ENCODE measurements at places on chromosomes 13 and 19.

- no peak for DNase-seq
Observed at GRCh38 chr19:35704218-35704617, at the start of gene ZBTB32. ZBTB32 (plus strand) TSS chr19:35704558; CDS start chr19:35714627, 10,069 bp downstream.

DNA sequence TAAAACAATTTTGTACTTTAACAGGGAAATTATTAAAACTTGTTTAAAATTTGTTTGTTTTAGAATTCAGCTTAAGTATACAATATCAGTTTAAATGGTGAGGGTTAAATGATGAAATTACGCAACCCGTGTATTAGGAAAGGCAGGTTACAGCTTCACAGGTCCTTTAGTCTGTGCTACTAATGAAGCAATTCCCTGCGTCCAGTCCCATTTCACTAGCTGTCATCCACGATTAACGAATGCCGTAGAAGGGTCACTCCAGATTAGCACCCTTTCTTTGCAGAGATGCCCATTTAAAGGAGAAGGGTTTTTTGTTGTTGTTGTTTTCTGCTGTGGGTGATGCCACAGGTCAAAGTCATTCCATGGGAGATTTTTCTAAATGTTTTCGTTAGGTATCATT is 457.6 kb upstream of the SLC10A2 start:
- DNase-seq, result no peak

DNA sequence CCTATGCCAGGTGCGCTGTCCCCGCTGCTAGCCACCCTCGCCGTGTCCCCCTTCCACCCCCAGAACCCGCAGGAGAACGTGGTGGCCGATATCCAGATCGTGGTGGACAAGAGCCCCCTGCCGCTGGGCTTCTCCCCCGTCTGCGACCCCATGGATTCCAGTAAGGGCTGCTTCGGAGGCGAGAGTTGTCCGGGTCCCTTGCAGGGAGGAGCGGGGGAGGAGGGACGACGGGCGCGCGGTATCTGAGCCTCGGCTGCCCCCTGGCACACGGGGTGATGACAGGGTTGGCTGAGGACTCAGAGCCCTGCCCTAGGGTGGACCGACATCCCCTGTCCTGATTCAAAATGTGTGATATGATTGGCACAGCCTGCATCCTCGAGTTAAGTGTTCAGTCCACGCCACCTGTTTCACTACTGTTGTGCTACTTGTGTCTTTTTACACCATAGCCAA is 653 bp downstream of the MVB12A start:
- DNase-seq, result no peak

GRCh38 chr13:67232384-67232783 is 2.2 kb upstream of the PCDH9 start:
- no peak for DNase-seq

DNA sequence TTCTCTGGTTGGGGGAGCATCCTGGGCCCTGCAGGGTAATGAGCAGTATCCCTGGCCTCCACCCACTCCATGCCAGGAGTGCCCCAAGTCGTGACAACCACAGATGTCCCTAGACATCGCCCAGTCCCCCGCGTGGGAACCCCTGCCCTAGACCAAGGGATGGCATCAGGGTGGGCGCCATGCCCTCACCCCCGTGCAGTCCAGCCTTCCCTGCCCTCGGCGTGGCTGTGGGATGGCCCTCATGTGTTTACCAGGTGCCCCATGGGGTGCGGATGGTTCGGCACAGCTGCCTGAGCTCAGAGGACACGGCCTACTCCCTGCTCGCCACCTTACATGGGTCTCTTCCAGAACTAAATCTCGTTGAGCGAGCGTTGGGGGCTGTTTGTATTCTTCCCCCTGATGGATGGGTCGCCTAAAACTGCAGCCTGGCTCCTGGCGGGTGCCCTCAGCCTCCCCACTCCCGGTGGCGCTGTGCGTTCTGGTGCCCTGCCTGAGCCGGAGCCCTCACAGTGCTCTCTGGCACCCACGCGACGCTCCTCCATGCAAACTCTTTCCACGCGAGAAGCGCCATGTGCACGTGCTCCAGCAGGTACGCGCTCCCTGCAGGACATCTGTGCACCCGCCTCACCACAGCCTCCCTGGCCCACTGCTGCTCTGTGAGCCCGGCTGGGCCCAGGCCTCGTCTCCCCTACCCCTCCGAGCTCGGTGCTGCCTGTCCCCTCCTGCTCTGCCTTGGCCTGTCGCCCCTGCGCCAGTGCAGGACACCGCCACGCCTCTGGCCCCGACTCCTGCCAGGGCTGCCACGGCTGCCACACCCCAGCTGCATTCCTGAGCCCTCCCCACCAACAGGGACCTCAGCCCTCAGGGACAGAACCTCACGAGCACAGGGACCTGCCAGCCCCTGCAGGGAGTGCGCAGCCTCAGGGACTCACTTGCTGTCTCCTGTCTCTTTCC is 145.0 kb downstream of the KDM4B start:
- no peak for DNase-seq

GRCh38 chr13:81142306-81142999 is 801.5 kb upstream of the SPRY2 start:
- DNase-seq, result no peak

GRCh38 chr13:51588406-51588949 is 4.2 kb downstream of the WDFY2 start:
- DNase-seq, result no peak

- no peak for DNase-seq
Observed at GRCh38 chr13:114226088-114226487, 8.6 kb upstream of the CDC16 start.

DNA sequence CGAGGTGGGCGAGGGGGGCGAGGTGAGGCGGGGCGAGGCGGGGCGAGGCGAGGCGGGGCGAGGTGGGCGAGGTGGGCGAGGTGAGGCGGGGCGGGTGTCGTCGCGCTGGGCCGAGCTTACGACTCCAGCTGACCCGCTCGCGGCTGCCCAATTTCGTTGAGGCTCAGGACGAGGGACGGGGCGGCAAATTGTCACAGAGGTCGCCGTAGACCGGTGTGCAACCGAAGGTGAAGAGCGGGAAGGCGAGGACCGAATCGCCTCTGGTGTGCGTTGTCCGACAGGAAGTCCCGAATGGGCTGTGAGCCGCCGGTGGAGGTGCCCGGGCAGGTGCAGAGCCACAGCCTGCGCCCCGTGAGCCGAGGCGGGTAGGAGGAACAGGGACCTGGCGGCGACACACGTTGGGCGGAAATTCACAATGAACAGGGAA is at the start of gene LACC1:
Gene LACC1 (plus strand): TSS at position 150 of the 427 bp plus-strand sequence. CDS start 1,082 bp downstream, outside the sequence.
- DNase-seq, result no peak

GRCh38 chr19:46426506-46427162 is 2.1 kb downstream of the PNMA8C start:
- no peak for DNase-seq

- no peak for DNase-seq
Observed at GRCh38 chr19:4305257-4305612, 837 bp downstream of the FSD1 start.

DNA sequence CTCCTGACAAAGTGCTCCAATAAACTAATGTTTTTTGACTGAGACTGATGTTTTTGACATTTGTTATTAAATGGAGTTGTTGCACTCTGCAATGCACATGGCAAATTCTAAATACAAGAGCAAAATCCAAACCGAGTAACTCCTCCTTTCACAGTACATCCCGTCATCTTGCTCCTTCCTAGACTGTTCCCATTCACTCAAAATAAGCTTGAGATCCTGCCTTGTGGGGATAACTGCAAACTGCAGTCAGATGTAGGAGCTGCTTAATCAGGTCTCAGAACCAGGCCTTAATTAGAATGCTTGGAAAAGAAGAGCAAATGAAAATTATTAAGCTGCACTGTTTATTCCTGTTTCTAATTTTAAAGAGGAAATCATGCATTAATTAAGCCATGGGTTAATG is 134.8 kb upstream of the SPRY2 start:
- DNase-seq, result no peak

- DNase-seq, result no peak
Observed at GRCh38 chr19:335072-335471, 9.5 kb downstream of the MIER2 start.

DNA sequence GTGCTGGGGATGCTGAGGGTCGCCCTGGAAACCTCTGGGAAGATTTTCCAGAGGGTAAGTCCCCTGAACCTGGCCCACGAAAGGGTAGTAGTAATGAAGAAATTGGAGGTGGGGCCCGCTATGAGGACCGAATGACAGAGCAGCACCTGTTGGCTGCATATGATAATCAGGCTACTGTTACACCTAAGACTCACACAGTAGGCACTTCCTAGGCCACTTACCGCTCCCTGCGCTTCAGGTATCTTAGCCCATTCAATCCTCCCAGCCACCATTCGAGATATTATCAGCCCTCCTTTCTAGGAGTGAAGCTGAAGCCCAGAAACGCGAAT is 4.3 kb upstream of the LRFN3 start:
- no peak for DNase-seq

GRCh38 chr19:35833972-35834371 is 18.3 kb downstream of the NPHS1 start:
- no peak for DNase-seq

GRCh38 chr13:96071504-96071903 is 18.3 kb upstream of the UGGT2 start:
- DNase-seq, result no peak

DNA sequence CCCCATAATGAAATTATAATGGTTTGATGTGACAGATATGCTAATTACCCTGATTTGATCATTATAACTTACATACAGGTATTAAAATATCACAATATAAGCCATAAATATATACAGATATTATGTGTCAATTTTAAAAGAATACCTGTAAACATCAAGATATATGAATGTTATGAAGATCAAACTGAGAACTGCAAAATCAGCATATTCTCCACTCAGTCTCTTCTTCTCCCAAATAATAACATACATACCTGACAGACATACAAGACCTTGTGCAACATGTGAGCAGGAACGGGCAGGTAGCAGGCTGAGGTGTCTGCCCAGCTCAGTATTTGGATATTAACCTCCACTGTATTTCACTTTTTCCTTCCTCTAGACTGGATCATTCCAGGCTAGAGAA is 547.2 kb downstream of the UQCRFS1 start:
- no peak for DNase-seq

DNA sequence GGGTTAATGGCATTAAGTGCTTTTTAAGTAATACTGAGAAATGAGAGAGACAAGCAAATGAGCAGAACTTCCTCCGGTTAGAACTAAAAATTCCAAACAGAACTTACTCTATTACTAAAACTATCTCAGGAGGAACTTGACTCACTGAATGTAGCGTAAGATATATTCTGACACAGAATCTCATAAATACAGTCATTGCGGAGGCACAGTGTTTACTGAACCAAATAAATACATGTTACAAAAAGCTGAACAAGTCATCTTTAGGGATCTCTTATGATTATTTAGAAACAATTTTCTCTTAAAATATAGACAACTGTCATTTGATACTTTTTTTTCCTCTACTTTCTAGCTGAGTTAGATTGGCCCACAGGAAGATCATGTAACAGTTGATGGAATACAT is 283.1 kb downstream of the KLF12 start:
- DNase-seq, result no peak

- DNase-seq, result no peak
Observed at GRCh38 chr13:91894316-91894715, 495.9 kb downstream of the GPC5 start.

DNA sequence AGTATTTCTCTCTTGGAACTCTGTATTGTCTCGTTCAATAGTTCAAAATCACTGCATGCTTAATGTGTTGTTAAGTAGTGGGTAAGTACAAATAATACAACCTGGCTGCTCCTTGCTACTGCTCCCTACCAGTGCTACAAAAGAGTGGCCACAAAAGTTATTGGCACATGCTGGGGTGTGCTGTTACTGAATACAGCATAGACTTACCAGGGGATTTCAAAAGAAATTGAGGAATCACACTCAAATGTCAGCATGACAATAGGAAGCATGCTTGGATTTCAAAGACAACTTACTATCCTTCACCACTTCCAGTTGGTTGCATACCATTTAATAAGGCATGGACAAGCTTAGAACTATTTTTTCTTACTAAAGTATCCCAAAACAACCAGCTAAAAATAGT is 1041.3 kb upstream of the SPRY2 start:
- DNase-seq, result no peak

GRCh38 chr13:73913079-73913740 is 221.0 kb downstream of the KLF12 start:
- no peak for DNase-seq

DNA sequence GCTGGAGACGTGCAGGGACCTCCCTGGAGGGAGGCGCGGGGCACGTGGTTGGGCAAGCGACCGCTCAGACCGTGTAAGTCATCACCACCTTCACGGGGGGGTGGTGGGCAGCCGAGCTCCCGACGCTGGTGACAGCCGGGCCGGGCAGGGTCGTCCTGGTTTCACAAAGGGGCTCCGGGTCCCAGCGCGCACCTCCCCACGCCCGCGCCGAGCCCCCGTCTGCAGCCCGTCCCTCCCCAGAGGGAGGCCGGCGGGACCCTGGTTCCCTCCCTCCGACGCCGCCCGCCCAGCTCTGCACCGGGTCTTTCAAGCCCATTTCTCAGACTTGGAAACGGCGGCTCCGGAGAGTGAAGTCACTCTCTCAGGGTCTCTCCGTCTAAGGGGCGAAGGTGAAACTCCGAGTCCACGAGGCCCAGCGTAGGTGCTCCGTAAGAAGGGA is 729 bp upstream of the ARID3A start:
- DNase-seq, result no peak

DNA sequence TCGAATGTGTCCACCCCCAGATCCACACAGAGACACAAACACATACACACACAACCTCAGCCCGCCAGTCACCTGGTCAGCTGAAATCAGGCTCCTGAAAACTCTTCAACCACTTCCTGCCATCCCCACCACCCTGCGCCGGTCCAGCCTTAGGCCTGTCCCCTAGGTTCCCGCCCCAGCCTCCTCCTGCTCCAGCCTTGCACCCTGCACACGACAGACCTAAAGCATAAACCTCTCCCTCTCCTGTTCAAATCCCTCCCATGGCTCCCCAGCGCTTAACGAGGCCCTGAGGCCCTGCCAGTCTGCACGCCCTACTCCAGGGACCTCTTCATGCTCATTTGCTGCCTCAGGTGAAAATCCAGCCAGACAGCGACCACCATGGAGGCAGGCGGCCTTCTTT is 7.1 kb downstream of the PNMA8B start:
- DNase-seq, result no peak

- no peak for DNase-seq
Observed at GRCh38 chr13:107035778-107036177, 467.8 kb upstream of the ARGLU1 start.

DNA sequence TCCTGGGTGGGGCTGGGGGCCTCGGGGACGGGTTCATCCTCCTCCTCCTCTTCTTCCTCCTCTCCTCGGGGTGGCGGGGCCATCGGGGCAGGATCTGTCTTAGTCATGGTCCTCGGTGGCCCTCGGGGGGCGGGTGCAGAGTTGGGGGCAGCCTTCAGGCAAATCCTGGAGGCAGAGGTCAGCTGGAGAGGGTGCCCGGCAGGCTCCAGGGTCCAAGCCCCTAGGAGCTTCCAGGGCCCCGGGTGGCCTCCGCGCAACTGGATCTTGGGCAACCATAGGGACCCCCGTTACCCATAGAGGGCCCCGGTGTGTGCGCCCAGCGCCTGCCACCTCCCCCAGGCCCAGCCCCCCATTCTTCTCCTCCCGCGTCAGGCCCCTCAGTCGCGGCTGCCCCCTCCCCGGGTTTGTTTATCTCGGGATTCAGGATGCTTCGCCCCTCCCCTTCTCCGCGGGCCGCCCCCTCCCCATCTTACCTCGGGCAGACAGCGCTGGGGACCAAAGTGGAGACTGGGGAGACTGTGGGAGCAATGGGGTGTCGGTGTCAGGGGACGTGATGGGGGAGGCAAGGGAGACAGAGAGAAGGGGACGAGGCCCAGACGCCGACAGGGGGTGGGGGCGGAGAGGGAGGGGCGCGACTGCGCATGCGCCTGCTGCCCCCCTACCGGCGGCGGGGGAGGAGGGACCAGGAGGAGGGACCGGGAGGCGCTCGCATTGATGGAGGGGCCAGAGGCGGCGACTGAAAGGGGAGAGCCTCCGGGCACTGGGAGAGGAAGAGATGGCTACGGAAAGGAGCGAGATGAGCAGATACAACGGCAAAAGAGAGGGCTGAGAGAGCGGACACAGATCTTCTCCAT is at the start of gene CLIP3:
Gene CLIP3 (minus strand): TSS at position 623 of the 854 bp plus-strand sequence. CDS start 516 bp downstream, at position 107.
- no peak for DNase-seq

Measured in activated T-helper 9 cell treated with anti-CD3 and anti-CD28 coated beads, Interleukin-2, amount 50 U/mL, for 16 hours (primary cell).